Peyer's patch (tissue), 4 donors: ENCODE measurements at places on chromosomes 12 and 14.

DNA sequence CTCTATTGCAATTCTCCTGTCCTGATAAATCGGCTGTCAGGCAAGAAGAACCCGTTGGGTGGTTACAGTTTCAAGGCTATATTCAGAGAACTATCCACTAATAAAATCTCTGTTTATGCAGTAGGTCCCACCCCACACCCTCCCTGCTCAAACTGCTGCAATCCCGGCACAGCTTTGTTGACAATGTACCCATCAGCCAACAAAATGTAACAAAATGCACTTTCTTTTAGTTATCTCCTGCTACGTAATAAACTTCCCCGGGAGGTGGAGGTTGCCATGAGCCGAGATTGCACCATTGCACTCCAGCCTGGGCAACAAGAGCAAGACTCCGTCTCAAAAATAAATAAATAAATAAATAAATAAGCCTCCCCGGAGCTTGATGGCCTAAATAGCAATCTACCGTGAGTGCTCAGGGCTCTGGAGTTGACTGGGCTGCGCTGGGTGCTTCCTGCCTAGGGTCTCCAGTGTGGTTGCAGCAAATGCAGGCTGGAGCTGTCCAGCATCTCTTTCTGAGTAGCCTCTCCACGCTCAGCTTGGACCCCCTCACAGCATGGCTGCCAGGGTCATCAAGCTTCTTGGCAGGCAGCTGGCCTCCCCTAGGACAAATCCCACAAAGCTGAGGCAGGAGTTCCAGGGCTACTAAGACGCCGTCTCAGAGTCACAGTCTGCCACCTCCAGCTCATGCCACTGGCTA, 43.2 kb upstream of the FBRSL1 start:
- no peak for DNase-seq

DNA sequence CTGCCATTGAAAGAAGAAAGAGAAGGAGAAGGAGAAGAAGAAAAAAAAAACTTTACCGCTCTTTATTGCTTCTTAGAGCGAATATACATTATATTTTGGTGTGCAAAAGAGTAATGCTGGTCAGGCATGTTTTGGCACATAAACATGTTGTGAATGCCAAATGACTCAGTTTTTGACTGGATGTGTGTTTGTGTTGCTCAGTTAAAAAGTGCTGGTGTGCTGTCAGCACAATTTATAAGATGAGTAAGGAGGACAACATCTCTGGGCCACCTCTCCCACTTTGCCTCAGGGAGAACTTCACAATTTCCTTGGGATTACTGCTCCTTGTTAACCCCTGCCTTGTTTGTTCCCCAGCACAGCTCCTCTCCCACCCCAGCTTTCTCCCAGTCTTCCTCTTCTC, 584.8 kb downstream of the ETNK1 start:
- no peak for DNase-seq

- no peak for DNase-seq
Observed at GRCh38 chr14:71113376-71113775, 206.1 kb downstream of the PCNX1 start.

- no peak for DNase-seq
Observed at GRCh38 chr12:6765048-6765633, 1.0 kb upstream of the PTMS start.

GRCh38 chr12:92661269-92661668, 41.5 kb upstream of the PLEKHG7 start:
- no peak for DNase-seq

DNA sequence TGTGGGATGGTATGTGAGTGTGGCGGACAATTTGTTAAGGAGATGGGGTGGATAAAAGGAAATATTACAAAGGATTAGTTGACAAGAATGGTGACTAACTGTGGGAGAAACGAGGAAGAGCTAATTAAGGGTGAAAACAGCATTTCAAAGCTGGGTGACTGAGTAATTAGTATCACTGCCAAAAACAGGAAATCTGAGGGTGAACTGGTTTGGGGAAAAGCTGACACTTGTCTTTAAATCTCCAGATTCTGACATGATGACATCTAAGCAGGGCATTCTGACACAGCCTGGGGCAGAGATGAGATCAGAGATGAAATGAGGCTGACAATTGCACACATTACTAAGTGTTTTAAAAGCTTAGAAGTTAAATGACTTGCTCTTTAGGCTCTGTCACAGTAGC, 42.4 kb upstream of the CCDC175 start:
- no peak for DNase-seq

- DNase-seq, result no peak
Observed at GRCh38 chr12:81596558-81596957, 162.6 kb downstream of the PPFIA2 start.

GRCh38 chr12:117685110-117685926, 283.5 kb downstream of the KSR2 start:
- peak; percentile 67 for DNase-seq

- DNase-seq, result no peak
Observed at GRCh38 chr14:80772504-80772903, 169.0 kb downstream of the CEP128 start.

GRCh38 chr14:49303946-49304516, 282.1 kb downstream of the RPS29 start:
- no peak for DNase-seq

GRCh38 chr12:110102255-110102654, 21.9 kb upstream of the IFT81 start:
- DNase-seq, result peak; percentile 58

- no peak for DNase-seq
Observed at GRCh38 chr12:31106101-31106803, 32.6 kb downstream of the DDX11 start.

DNA sequence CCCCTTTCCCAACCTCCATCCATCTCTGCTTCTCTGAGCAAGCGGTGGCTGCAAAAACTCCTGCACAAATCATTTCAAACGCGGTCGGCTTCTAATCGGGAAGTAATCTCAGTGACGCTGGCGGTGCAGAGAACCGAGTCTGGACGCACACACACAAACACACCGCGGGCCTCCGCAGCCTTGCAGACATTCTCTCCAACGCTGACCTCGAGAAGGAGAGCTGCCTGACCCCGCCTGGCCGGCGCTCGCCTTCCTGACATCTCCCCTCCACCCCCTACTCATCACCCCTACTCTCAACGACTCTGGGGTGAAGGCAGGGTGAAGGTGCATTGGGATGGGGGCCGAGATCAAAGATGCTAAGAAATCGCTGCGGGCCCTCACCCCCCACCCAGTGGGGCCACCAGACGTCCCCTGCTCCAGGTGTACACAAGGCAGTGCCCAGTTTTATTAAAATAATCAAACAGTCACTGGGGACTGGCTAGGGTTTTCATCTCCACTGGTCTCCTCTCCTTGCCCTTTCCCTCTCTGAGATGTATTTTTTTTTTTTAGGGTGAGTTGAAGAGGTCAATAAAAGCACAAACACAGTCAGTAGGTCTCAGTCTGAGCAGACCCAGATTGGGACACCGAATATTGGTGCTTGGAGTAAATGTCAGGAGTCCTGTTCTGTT, 506 bp upstream of the TBX5 start:
- no peak for DNase-seq

DNA sequence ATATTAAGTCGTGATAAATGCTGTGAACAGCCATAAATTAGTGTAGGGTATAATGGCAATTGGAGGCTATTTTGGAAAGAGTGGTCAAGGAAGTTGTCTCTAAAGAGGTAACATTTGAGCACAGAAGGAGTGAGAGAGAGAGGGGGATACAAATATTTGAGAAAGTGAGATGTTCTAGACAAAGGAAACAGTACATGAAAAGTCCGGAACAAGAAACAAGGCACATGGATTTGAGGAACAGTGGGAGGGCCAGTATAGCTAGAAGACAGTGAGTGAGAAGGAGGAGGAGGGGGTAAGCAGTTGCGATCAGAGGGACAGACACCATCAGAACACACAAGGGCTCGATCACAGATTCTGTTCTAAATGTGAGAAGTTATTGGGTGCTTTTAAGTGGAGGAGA, 20.1 kb upstream of the RNASE12 start:
- DNase-seq, result no peak

DNA sequence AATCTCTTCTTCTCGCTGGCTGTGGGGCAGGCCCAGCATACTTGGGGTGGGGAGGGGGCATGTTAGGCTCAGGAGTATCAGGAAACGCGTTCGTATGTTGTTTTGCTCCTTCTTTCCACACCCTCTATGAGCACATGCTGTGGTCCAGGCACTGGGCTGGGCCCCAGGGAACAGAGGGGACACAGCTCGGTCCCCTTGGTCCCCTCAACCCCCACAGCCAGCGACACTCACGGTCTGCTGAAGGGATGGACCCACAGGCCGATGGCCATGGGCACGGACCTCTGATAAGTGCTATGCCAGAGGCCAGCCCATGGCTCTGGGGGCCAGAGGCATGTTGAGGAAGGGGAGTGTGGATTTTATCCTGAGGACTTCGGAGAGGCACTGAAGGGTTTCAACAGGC, 6.2 kb downstream of the IFI27 start:
- no peak for DNase-seq

GRCh38 chr14:54672688-54673087, 105.8 kb downstream of the SAMD4A start:
- DNase-seq, result no peak

DNA sequence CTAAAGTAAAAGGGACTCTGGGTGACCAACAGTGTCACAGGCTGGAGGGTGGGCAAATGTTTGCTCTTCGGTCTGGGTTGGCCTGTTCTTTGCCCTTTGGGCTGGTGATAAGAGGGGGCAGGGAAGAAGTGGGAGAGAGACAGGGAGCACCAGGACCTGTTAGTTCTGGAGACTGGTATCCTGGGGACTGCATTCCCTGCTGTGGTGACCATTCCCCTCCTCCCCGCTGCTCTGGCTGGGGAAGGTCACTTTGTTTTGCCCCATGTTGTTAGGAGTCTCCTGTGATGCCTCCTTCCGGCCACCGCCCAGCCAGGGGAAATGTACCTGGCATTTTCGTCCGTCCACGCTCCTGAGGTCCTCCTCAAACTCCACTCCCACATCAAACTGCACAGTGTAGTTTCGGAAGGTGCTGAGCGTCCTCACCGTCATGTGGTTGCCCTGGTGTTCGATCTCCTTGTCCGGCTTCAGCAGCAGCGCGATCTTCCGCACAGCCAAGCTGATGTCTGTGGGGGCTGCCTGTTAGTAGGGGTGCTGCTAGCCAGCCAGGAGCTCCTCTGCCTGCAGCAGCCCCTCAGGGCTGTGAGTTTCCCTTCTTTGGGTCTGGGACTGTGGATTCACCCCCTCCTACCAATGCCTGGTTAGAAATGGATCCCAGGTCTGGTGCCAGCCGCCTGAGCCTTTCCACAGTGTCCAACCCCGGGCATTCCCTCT, 618 bp downstream of the RBP5 start:
- no peak for DNase-seq
